ENCODE measurements at places on chromosomes 7 and 10. TPM values are rescaled to one million over a fixed set of nuclear protein-coding genes. Genes with fewer than 3 reads are reported as not detected.

Gene ASZ1
- not detected for total RNA-seq

Gene DPY19L1
- 91.5 TPM for total RNA-seq

Gene MARCHF5
- 41.2 TPM for total RNA-seq

Gene SMO
- 5.8 TPM for total RNA-seq

Gene RTKN2
- 0.33 TPM for total RNA-seq

Gene CNPY1
- not detected for total RNA-seq

Gene TRPV5
- not detected for total RNA-seq

Gene PCLO
- total RNA-seq: 3.7 TPM

Gene ZCWPW1
- total RNA-seq: 0.98 TPM

Gene DYNC1I1
- 15.1 TPM for total RNA-seq

Gene LCOR
- total RNA-seq: 23.8 TPM

Gene CELF2
- 10.2 TPM for total RNA-seq

Gene VGF
- not detected for total RNA-seq

Gene SLC16A9
- total RNA-seq: 0.05 TPM

Gene CTAGE6
- 0.68 TPM for total RNA-seq

Gene GNA12
- total RNA-seq: 17.4 TPM

Gene EPO
- total RNA-seq: not detected

Gene CCL24
- total RNA-seq: not detected

Gene SFRP4
- not detected for total RNA-seq

Gene SPDYE11
- not detected for total RNA-seq

Gene JCAD
- 74.7 TPM for total RNA-seq

Gene HECW1
- total RNA-seq: not detected

Gene COBL
- under 0.01 TPM for total RNA-seq

Gene ANKRD1
- 829 TPM for total RNA-seq

Gene PNLIPRP3
- not detected for total RNA-seq

Gene ACSM6
- not detected for total RNA-seq
